ENCODE measurements at places on chromosomes 7 and 10. TPM values are rescaled to one million over a fixed set of nuclear protein-coding genes. Genes with fewer than 3 reads are reported as not detected.
A peak's percentile ranks its signal among the peaks of the same experiment; 100 is the strongest.

Gene RAPGEF5
- polyA plus RNA-seq = 28.6 TPM

Gene OPN1SW
- polyA plus RNA-seq = not detected

Gene ARMC3
- not detected for polyA plus RNA-seq

Gene NEURL1
- polyA plus RNA-seq = 2.9 TPM

Gene TMEM140
- 16.3 TPM for polyA plus RNA-seq

DNA sequence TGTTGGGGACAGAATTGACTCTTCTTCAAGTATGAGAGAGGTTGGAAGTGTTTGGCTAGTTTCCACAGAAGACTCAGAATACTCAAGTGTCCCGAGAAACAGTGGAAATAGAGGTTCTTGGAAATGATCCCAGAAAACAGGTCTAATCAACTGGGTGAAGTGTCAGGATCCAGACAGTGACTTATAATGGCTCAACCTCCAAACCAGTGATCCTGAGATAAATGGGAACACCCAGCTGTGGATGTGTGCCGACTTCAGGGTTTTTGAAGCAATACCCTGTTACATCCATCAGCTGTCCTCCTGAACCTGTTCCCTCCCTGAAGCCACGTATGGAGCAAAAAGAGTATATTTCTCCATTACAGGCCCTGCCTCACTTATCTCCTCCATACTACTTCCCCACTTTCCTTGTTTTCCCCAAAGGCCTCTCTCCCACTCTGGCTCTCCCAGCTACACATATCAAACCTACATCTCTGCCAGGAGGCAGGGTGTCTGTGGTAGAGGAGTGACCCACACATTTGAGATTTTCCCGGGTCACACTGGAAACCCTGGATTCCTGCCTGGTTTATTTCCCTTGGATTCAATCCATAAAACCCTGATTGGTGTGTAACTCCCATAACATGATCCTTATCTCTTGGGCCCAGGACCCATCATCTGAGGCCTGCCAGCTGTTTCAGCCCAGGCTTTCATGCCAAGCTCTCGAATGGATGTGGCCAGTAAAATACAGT lies 17.6 kb upstream of the ELOVL3 start:
- DNase-seq = no peak
- H3K4me1 ChIP-seq = peaks cover 4% of the 10 kb centered on the region
- H3K36me3 ChIP-seq = no peaks in the 10 kb centered on the region
- no peak overlapping the region for H3K27ac ChIP-seq
- H3K27me3 ChIP-seq = no peaks in the 10 kb centered on the region

GRCh38 chr10:104906112-104906511 lies 265.0 kb downstream of the SORCS3 start:
- H3K4me1 ChIP-seq = no peaks in the 10 kb centered on the region
- H3K27me3 ChIP-seq = no peaks in the 10 kb centered on the region
- no peak overlapping the region for H3K27ac ChIP-seq
- no peaks in the 10 kb centered on the region for H3K36me3 ChIP-seq

DNA sequence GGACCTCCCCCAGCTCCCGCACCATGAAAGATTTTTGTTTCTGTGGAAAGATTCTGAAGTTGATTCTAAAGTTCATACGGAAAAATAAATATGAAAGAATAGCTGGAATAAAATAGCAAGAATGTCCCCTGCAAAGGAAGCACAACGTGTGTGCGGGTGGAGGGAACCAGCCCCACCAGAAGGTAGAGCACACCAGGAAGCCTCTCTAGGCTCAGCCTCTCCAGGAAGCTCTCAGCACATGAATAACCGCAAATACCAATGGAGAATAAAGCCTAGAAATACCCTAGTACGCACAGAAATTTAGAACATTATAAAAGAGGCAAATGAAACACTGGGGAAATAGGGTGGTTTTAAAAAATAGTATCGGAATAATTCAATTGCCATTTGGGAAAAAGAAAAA lies 24.6 kb upstream of the FAM170B start:
- no peaks in the 10 kb centered on the region for H3K27me3 ChIP-seq
- no peaks in the 10 kb centered on the region for H3K36me3 ChIP-seq
- DNase-seq = no peak
- no peaks in the 10 kb centered on the region for H3K4me1 ChIP-seq

GRCh38 chr7:151865070-151865670 lies 11.7 kb downstream of the PRKAG2 start:
- no peaks in the 10 kb centered on the region for H3K36me3 ChIP-seq
- H3K4me3 ChIP-seq = no peak overlapping the region
- DNase-seq = peak; percentile 73
- peaks cover 25% of the 10 kb centered on the region for H3K4me1 ChIP-seq
- H3K27ac ChIP-seq = no peak overlapping the region
- no peaks in the 10 kb centered on the region for H3K27me3 ChIP-seq

DNA sequence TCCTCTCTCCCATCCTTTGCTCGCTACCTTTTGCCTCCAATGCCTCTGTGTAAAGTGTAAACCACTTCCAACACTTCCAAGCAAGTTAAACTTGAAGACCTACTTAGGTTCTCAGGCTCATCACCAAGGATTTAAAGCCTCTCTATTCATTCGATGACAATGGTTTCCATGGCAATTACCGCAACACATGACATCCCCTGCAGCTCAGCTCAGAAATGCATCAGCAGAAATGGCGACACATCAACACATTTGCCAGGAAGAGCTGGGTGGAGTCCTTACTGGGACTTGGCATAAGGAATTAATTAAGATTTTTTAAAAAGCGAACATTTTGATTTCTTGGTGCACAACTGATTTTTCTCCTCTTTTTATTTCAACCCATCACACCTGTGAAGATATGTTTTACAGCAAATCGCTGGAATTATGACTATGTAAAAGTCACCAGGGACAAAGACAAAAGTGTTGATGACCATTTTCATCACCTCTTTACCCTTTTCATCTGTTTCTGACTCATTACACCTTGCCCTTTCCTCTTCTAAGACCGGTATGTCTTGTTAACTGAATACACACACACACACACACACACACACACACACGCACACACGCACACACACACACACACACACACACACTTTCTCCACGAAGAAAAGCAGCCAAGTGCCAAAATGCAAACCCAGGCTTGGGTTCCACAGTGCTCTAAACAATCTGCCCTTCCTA lies 453.4 kb upstream of the CELF2 start:
- DNase-seq = no peak
- no peaks in the 10 kb centered on the region for H3K36me3 ChIP-seq

- H3K36me3 ChIP-seq = no peaks in the 10 kb centered on the region
- peaks cover 5% of the 10 kb centered on the region for H3K27me3 ChIP-seq
- no peaks in the 10 kb centered on the region for H3K4me1 ChIP-seq
- no peak for DNase-seq
- no peak overlapping the region for H3K27ac ChIP-seq
Measured at GRCh38 chr7:25238066-25238725, 9.9 kb upstream of the NPVF start.

GRCh38 chr7:55526770-55527169 lies 45.5 kb downstream of the VOPP1 start:
- no peaks in the 10 kb centered on the region for H3K27me3 ChIP-seq
- H3K4me3 ChIP-seq = no peak overlapping the region
- H3K36me3 ChIP-seq = no peaks in the 10 kb centered on the region
- DNase-seq = no peak
- no peak overlapping the region for H3K27ac ChIP-seq
- peaks cover 29% of the 10 kb centered on the region for H3K4me1 ChIP-seq

- no peak overlapping the region for H3K27ac ChIP-seq
- H3K4me1 ChIP-seq = no peaks in the 10 kb centered on the region
- H3K36me3 ChIP-seq = no peaks in the 10 kb centered on the region
- H3K4me3 ChIP-seq = no peak overlapping the region
- no peak for DNase-seq
- H3K27me3 ChIP-seq = no peaks in the 10 kb centered on the region
Measured at GRCh38 chr10:4561296-4561695, 264.7 kb upstream of the AKR1E2 start.

GRCh38 chr7:50637725-50638643 lies 72.8 kb upstream of the DDC start:
- H3K27me3 ChIP-seq = no peaks in the 10 kb centered on the region
- no peaks in the 10 kb centered on the region for H3K4me1 ChIP-seq
- no peak overlapping the region for H3K4me3 ChIP-seq
- no peaks in the 10 kb centered on the region for H3K36me3 ChIP-seq

DNA sequence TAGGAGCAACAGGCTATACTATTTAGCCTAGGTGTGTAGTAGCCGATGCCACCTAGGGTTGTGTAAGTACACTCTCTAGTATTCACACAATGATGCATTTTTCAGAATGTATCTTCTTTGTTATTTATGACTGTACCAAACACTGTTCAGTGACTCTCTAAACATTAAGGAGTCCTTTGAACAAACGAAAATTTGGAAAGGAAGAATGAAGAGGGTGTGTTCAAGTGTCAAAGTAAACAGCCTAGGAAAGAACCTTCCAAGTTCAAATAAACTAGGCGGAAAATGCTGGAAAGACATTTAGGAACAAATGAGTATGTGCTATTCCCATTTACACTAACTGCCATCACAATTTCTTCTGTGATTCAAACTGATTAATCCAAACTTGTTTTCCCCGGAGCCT lies 142.4 kb downstream of the CHCHD3 start:
- no peaks in the 10 kb centered on the region for H3K36me3 ChIP-seq
- no peak overlapping the region for H3K4me3 ChIP-seq
- no peak for DNase-seq
- no peak overlapping the region for H3K27ac ChIP-seq

GRCh38 chr10:87635498-87636312 lies 24.0 kb upstream of the PAPSS2 start:
- H3K27ac ChIP-seq = no peak overlapping the region
- no peak overlapping the region for H3K4me3 ChIP-seq
- H3K36me3 ChIP-seq = no peaks in the 10 kb centered on the region
- H3K27me3 ChIP-seq = no peaks in the 10 kb centered on the region

All from spleen (tissue), 13 donors.